ENCODE measurements at places on chromosomes 12 and 14.

- no peak for DNase-seq
These were observed 172.8 kb upstream of the PLEKHG7 start for GRCh38 chr12:92529944-92530343.

DNA sequence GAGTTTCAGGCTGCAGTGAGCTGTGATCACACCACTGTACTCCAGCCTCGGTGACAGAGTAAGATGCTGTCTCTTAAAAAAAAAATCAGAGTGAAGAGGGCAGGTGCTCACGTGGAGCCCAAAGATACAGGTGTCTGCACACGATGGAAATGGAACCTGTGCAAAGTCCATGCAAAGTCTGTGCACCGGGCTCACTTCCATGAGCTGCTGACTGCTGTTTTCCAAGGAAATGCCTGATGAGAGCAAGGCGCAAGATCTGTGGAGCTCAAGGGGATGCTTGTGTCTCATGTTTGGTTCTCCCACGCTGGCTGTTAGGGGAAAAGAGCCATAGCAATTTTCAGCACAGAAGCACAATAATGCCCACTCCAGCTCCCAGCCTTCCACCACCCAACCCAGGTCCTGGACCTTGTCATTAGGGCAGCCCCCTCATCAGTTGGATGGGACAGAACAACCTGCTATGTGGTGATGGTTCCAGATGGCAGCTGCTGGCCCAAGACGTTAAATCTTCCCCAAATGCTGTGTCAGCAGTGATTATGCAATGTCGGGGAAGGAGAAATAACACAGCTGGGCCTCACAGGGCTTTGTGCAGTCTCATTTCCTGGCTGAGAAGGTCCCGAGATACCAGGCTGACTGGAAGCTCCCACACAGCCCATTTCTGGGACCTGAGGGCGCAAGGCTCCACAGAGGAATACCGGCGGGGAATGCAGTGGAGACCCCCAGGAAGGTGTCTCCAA lies 27.9 kb upstream of the DICER1 start:
- DNase-seq, result no peak

GRCh38 chr14:23078692-23079116 lies 16.2 kb downstream of the ACIN1 start:
- no peak for DNase-seq

DNA sequence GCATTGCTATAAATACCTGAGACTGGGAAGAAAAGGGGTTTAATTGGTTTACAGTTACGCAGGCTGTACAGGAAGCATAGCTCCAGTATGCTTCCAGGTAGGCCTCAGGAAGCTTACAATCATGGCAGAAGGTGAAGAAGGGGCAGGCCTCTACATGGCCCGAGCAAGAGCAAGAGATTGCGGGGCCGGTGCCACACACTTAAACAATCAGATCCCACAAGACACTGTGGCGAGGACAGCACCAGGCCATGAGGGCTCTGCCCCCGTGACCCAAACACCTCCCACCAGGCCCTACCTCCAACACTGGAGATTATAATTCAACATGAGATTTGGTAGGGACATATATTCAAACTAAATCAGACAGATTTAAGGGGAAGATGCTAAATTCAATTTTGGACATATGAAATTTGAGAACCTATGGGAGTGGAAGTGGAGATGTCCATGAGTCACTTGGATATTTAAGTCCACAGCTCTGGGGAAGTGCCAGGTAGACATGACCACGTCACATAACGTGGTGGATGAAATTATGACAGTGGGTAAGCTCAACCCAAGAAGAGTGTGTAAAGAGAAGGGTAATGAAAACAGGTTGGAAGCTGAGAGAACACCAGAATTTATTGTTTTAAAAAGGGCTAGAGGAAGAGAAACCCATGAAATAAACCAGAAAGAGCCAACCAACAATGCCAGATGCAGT lies 1.5 kb upstream of the LTA4H start:
- DNase-seq, result no peak

DNA sequence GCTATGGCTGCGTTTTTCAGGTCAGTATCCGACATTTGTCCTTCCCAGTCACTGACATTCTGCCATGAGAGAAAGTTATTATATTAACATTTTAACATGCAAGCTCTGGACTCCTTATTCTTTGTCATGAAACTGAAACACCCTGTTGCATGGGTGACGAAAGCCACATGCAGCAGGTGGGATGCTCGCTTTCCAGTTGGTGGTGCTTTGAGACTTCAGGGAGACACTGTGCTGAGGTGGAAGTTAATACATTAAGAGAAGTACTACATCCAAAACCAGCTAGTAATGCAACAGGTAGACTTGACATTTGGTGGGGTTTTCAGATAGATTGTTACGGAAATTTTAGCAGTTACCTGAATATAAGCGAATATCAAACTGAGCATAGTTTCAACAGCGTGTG lies 32.8 kb upstream of the AMN start:
- no peak for DNase-seq

DNA sequence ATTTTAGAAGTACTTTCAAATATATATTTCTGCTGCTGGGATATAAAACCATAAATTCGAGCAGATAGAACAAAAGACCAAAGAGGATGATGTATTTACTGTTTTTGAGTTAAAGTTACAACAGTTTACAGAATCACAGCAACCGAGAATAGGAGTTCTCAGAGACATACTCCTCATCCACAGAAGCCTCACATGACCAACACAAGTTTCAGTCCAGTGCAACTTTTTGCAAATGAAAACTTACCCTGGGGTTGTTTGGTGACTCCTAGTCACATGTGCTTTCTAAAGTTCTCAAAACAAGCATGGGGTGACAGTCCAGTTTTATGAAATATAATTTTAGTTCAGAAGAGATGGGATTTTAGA lies 117.1 kb downstream of the PRKCH start:
- no peak for DNase-seq

DNA sequence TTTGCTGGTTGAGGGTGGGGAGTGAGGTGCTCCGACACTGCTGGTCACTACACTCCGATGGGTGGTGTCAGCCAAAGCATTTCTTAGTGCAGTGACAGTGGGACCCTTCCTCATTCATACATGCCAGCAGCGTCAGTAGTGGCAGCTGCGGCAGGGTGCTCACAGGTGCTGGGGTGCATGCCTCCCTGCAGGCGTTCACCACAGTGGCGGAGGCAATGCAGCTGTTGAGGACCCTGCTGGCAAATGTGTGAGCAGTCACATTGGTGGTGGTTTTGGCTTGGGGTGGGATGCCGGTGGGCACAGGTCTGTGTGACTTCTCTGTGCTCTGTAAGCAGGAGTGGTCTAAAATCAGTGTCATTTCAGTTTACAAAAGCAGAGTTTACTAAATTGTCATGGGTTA lies 464.6 kb downstream of the FUT8 start:
- no peak for DNase-seq

DNA sequence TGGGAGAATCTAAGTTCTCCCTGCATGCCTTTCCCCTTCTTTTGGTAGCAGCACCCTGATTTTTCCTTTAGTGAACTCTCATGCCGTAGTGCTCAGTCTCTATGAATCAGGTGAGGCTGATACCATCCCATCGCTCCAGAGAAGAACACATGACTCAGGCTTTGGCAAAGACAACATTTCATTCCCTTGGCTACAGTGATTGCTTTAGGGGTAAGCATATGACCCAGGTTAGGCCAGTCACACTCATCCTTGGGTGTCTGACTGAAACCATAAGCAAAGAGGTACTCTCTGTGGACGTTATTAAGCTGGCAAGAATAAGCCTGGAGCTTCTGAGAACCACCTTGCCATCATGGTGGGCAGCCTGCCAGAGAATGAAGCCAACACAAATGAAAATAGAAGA lies 141.8 kb downstream of the MYRFL start:
- DNase-seq, result no peak

- no peak for DNase-seq
These were observed 15.4 kb downstream of the VASH1 start for GRCh38 chr14:76776428-76777251.

- DNase-seq, result no peak
These were observed 4.7 kb upstream of the CREBL2 start for GRCh38 chr12:12606781-12607589.
